ENCODE measurements at places on chromosomes 3 and 15. TPM values are rescaled to one million over a fixed set of nuclear protein-coding genes. Genes with fewer than 3 reads are reported as not detected.

- no peak overlapping the region for H3K4me3 ChIP-seq
- H3K4me1 ChIP-seq = no peaks in the 10 kb centered on the region
- no peaks in the 10 kb centered on the region for H3K27me3 ChIP-seq
- no peak for DNase-seq
These were observed 982.8 kb downstream of the ROBO1 start for GRCh38 chr3:78785004-78785403.

GRCh38 chr3:144351011-144351410 is 379.4 kb downstream of the DIPK2A start:
- no peak overlapping the region for H3K27ac ChIP-seq
- no peak for DNase-seq
- H3K27me3 ChIP-seq = no peaks in the 10 kb centered on the region
- no peaks in the 10 kb centered on the region for H3K4me1 ChIP-seq

DNA sequence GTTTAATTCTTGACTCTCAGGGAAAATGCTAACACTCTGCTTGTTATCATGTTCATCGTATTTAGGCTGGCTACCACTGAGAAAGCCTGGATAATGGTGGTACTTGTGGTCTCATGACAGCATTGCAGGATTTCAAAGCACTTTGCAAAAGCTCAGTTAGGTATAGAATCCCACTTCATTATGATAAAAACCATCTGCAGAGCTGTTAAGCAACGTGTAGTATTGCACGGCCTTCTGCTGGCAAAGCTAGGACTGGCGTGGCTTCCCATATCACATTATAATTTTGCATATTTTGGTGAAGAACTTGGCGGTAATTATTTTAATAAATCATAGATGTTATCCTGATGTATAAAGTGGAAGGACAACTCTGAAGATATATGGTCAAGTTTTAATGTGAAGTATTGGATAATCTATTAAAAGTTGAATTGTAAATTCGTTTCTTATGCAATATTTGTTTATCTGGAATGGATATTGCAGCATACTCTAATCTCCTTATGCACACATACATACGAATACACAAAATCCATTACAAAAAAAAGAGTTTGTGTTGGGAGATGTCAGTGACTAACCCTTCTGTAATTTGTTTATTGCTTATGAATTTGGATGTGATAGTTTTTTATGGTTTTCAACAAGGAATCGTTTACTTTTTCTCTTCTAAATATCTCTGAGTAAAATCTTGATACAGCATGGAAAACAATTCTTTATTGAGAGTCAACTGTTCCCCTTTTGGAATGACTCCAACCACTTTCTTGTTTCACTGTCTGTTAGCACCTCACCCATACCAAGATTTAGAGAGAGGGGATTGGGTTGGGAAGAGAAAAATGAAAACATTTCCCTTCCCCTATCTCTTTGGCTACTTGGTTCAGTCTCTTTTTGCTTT is 9.2 kb downstream of the RAB8B start:
- no peaks in the 10 kb centered on the region for H3K27me3 ChIP-seq
- H3K4me1 ChIP-seq = peaks cover 24% of the 10 kb centered on the region
- H3K36me3 ChIP-seq = no peaks in the 10 kb centered on the region
- no peak overlapping the region for H3K4me3 ChIP-seq
- DNase-seq = no peak
- H3K27ac ChIP-seq = no peak overlapping the region

DNA sequence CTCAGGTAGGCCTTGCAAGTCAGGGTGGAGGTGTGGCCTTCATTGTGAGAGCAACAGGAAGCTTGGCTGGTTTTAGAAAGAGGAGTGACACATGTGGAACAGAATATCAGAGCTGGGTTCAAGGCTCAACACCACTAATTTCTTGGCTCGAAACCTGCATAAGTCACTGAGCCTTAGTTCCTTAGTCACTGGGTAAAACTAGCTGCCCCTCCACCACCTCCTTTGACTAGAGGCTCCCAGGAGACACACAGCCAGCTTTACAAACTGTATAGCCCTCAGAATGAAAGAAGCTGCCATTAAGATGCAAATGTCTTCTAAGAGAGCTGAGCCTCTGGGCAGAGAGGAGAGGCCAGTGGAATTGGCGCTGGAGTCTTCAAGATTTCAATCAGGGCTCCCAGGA is 67.7 kb downstream of the CERS3 start:
- H3K4me3 ChIP-seq = no peak overlapping the region
- no peaks in the 10 kb centered on the region for H3K4me1 ChIP-seq
- no peaks in the 10 kb centered on the region for H3K36me3 ChIP-seq
- no peaks in the 10 kb centered on the region for H3K27me3 ChIP-seq

DNA sequence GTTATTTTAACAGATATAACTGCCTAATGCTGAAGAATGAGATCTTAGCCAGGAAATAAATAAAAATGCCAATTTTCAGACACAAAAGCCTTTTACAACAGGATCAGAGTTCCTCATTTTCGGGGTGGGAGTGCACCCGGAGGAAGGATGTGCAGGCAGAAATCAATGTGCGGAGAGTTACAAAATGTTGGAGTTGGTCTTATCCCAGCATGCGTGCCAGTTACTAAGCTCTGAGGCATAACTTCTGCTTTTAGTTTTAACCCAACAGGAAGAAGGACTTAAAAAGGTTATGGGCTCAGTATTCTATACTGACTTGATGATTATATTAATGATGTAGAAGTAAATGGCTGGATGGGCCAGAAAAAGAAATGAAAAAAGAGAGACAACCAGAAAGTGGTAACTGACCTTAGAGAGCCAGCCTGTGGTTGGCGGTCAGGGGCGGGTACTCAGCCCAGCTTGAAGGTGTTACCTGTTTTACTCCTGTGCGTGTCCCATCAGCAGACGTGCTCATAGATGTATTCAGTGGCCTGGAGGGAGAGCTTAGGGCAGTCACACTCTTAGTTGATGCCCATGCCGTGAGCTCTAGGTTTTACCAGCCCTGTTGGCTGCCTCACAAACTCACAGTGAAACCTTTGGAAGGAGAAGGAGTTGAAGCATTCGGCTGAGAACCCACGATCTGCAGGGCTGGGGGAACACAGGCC is 164.7 kb downstream of the SV2B start:
- H3K4me1 ChIP-seq = no peaks in the 10 kb centered on the region
- no peaks in the 10 kb centered on the region for H3K27me3 ChIP-seq
- no peak for DNase-seq
- no peak overlapping the region for H3K27ac ChIP-seq
- no peak overlapping the region for H3K4me3 ChIP-seq

DNA sequence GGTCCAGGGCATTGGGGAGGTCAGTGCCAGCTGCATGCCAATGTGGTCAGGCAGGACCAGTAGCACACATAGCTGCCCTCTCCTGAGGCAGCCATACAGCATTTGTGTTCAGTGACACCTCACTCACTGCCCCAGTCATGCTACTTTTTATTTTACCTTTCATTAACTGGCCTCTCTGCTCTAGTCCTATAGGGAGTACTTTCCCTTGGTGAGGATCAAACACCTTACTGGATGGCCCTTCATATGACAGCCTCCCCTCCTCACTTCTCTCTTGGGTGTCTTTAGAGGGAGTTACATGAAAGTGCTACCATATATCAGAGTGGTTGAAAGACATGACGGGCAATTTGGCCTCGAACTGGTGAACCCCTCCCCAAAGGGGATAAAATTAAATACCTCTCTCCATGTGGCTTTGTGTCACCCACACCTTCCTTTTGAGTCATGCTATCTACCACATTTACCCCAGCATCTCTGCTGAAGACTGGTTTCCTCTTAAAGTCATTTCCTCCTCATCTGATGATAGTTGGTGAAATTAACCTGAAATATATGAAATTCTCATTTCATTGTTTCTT is 17.6 kb downstream of the RLBP1 start:
- no peaks in the 10 kb centered on the region for H3K36me3 ChIP-seq
- H3K27ac ChIP-seq = no peak overlapping the region
- no peak for DNase-seq
- H3K27me3 ChIP-seq = no peaks in the 10 kb centered on the region

DNA sequence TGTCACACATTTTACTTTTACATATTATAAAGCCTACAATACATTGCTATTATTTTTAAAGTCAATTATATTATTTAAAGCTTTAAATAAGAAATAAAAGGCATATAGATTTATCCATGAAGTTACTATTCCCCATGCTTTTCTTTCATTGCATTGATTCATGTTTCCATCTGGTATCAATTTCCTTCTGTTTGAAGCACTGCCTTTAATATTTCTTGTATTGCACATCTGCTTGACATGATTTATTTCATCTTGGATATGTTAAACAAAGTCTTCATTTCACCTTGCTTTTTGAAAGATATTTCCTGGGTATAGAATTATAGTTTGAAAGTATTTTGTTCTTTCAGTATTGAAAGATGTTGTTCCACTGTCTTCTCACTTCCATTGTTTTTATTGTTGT is 174.3 kb upstream of the MBNL1 start:
- H3K27ac ChIP-seq = no peak overlapping the region
- no peaks in the 10 kb centered on the region for H3K36me3 ChIP-seq
- H3K4me3 ChIP-seq = no peak overlapping the region
- no peaks in the 10 kb centered on the region for H3K27me3 ChIP-seq
- no peaks in the 10 kb centered on the region for H3K4me1 ChIP-seq
- DNase-seq = no peak

DNA sequence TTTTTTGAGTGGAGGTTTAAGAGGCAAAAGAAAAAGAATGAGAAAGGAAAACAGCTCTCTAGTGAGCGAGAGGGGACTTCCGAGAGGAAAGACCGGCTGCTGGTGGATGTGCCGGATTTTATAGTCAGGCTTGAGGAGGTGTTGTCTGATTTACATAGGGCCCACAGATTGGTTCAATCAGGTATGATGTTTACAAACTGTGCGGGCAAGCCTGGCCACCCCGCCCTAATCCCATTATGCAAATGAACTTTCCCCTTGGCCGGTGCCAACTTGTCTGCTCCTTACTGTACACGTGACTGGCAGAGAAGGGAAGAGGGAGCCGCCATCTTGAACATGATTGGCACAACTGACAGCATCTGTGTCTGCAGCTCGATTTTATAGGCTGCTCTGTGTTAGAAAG is 44.7 kb downstream of the FAM43A start:
- no peaks in the 10 kb centered on the region for H3K36me3 ChIP-seq
- H3K4me1 ChIP-seq = no peaks in the 10 kb centered on the region
- no peaks in the 10 kb centered on the region for H3K27me3 ChIP-seq
- no peak overlapping the region for H3K27ac ChIP-seq

- no peaks in the 10 kb centered on the region for H3K27me3 ChIP-seq
- no peaks in the 10 kb centered on the region for H3K36me3 ChIP-seq
These were observed 26.7 kb upstream of the COL6A6 start for GRCh38 chr3:130490241-130490640.

- no peaks in the 10 kb centered on the region for H3K27me3 ChIP-seq
- no peaks in the 10 kb centered on the region for H3K36me3 ChIP-seq
- DNase-seq = no peak
- H3K4me1 ChIP-seq = no peaks in the 10 kb centered on the region
- no peak overlapping the region for H3K4me3 ChIP-seq
- no peak overlapping the region for H3K27ac ChIP-seq
These were observed 31.2 kb downstream of the ARPP21 start for GRCh38 chr3:35670408-35670965.

- DNase-seq = no peak
- no peaks in the 10 kb centered on the region for H3K4me1 ChIP-seq
- no peaks in the 10 kb centered on the region for H3K27me3 ChIP-seq
- no peak overlapping the region for H3K4me3 ChIP-seq
These were observed 66.7 kb upstream of the DNAJC19 start for GRCh38 chr3:181056136-181056732.

DNA sequence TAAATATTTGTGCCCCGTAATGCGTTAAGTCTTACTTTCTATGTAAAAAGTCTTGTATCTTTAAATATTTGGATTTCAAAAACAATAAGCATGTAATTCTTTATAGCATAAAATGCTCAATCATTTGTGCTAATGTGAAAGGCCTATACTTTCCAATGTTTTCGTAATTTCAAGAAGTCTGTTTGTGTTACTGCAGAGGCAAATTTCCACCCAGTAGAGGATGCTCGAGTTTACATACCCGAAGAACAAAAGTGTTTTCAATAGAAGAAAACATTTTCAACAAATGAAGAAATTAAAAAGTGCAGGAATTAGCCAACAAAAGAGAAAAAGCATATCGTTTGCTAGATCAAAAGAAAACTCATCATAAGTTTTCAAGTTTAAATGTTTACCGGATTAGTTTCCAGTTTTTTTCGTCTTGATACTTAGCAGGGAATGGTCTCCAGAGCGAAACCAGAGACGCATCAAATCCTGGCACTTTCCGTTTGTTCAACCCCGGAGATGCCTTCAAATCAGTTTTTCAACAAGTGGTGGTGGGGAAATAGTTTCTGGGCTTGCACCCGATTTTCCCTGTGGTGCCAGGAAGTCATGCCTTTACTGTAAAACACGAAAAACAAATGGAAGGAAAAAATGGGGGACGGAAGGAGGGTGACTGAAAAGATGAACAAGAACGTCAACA is 1.0 kb downstream of the CGGBP1 start:
- H3K4me3 ChIP-seq = peak overlapping the region; percentile 85
- H3K27ac ChIP-seq = peak overlapping the region; percentile 98
- peak; percentile 16 for DNase-seq
- peaks cover 18% of the 10 kb centered on the region for H3K4me1 ChIP-seq

- H3K36me3 ChIP-seq = no peaks in the 10 kb centered on the region
- no peaks in the 10 kb centered on the region for H3K27me3 ChIP-seq
- no peak overlapping the region for H3K27ac ChIP-seq
- H3K4me3 ChIP-seq = no peak overlapping the region
These were observed 175.3 kb downstream of the IGF1R start for GRCh38 chr15:98823616-98824015.

GRCh38 chr15:90883526-90883975 is 753 bp upstream of the FES start:
- H3K36me3 ChIP-seq = no peaks in the 10 kb centered on the region
- peaks cover 31% of the 10 kb centered on the region for H3K4me1 ChIP-seq
- H3K27ac ChIP-seq = peak overlapping the region; percentile 96
- peak overlapping the region; percentile 63 for H3K4me3 ChIP-seq
- H3K27me3 ChIP-seq = no peaks in the 10 kb centered on the region

DNA sequence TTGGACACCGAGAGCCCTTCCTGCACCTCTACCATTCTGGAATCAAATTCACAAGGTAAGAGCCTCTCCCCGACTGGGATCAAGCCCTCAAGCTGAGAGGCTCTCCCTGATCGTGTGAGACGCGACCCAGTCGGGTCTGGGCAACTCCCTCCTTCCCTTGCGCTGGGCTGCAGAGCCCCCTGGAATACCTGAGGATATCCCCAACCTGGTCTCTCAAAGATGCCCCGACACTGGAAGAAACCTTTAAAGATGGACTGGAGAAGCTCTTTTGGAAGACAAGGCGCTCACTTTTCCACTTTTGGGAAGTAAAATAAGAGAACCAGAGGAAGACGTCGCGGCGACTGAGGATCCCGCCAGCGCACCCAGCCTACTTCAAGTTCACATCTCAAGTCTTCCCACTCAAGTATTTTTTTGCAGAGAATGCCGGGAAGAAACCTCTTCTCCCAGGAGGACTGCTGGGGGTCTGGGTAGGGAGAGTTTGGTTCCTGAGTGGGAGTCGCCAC is 33.8 kb downstream of the ZIC4 start:
- no peak for DNase-seq
- H3K36me3 ChIP-seq = no peaks in the 10 kb centered on the region
- no peak overlapping the region for H3K27ac ChIP-seq
- H3K27me3 ChIP-seq = no peaks in the 10 kb centered on the region
- H3K4me3 ChIP-seq = no peak overlapping the region

GPR171 gene
- 0.62 TPM for total RNA-seq

IL12A gene
- 1.3 TPM for total RNA-seq

KLHL40 gene
- total RNA-seq = 3.1 TPM

MASP1 gene
- total RNA-seq = 2.8 TPM
